ENCODE measurements at places on chromosomes 13 and 19.
A peak's percentile ranks its signal among the peaks of the same experiment; 100 is the strongest.

GRCh38 chr13:100483841-100484381 lies 104.7 kb downstream of the GGACT start:
- no peak for DNase-seq

DNA sequence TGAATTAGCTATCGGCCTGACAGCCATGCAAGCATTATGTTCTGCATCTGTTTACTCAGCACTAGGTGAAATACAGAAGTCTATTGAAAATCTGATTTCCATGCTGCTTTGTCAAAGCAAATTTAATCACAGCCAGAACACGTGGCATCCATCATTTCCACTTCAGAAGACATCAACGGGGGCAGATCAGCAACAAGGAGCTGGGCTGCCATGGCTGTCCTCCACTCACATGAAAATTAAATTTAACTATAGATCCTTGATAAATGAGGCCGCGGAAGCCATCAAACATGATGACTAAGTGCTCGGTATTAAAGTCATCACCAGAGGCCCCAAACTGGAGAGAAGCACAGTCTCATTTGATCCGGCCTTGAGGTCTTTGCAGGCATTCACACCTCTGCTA lies 443.5 kb downstream of the HS6ST3 start:
- no peak for DNase-seq

DNA sequence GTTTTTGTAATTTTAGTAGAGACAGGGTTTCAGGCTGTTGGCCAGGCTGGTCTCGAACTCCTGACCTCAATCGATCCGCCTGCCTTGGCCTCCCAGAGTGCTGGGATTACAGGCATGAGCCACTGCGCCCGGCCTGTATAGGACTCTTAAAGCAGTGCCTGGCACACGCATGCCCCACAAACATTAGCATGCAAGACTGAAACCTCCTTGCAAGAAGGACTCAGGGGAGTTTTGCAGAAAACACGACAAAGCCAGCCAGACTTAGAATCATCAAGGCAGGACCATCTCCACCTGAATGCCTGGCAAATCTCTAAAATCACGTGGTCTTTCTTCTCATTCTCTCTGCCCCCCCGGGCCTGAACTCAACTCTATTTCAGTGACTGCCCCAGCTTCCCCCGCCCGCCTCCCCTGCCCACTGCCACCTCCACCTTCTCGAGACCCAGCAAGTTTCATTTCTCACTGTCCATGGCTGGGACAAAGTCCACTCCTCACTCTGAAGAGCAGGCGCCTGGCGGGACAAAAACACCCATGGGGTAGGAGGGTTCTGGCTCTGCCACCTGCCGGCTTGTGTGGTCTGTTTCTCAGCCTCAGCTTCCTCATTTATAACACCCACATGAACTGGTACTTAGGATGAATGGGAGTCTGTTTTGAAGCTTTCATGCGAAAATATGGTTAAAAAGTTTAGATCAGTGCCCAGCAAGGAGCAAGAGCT lies 2.4 kb downstream of the TICAM1 start:
- no peak for DNase-seq

DNA sequence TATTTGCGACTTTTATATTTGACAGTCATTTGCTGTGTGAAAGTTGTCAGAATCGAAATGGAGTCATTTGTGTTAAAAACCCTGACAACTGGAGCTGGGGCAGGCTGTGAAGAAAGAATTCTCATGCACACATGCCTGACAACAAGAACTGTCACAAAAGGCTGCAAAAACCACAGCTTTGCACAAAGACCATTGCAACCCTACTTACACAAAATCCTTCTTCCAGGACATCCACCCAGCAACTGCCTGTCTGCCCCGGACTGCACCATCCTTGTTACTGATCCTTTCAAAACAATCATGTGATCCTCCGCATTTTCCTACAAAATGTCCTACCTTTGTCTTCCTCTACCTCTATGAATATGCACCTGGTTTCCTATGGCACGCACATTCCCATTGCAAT lies 66.8 kb upstream of the IRS2 start:
- DNase-seq, result no peak

- no peak for DNase-seq
Measured at GRCh38 chr19:41808663-41809566, 12.5 kb downstream of the CEACAM3 start.

DNA sequence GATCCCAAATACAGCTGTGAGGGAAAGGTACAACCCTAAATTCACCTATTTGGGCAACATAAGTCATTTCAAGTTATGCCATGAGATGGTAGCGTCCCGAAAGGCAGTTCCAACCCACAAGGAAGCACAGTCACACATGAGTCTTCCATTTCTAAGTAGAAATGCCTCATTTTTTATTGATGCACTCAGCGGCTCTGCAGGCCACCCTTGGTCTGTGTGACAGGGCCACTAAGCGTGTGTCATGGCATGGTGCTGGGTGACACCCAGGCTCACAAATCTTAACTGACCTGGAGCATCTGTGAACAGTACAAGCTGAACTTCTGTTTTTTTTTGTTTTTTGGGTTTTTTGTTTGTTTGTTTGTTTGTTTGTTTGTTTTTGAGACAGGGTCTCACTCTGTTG lies 15.1 kb downstream of the RAB20 start:
- DNase-seq, result no peak

GRCh38 chr13:93080587-93080986 lies 146.0 kb upstream of the GPC6 start:
- DNase-seq, result no peak

DNA sequence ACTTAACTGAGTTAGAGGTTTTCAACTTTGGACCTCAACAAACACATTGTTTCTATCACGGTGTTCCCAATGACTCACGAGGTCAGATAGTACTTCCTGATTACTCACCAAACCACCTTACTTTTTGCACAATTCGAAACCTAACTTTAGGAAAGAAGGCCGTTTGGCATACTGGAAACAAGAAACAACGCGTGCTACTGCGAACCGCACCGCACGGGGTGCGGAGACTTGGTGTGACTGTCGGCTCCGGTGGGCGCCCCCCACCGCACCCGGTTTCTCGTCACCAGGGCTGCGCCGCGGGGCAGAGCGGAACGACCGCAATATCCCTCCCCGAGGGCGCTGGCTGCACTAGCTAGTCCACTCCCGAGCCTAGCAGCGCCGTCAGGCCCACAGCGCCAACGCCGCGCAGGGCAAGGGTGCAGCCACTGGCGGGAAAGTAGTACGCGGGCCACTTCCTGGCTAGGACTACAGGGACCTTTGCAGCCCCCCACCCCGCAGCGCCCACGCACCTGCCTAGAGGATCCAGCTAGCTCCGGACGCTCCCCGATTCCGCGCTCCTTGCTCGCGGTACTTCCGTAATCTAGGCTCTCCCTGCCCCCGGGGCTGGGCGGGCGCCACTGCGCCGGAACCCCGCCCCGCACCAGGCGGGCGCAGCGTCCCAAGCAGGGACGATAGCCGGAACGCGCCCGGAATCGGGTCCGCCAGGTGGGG lies at the start of gene PARP4:
Gene PARP4 (minus strand): TSS at position 582 of the 711 bp plus-strand sequence. CDS start 9,002 bp downstream, outside the sequence.
- DNase-seq, result peak; percentile 55

GRCh38 chr19:13689085-13689484 lies 75.2 kb upstream of the MRI1 start:
- DNase-seq, result no peak

GRCh38 chr13:107217251-107217650 lies 649.3 kb upstream of the ARGLU1 start:
- no peak for DNase-seq

GRCh38 chr13:49932868-49933267 lies 3.3 kb downstream of the SPRYD7 start:
- DNase-seq, result no peak

GRCh38 chr13:28585561-28585960 lies 73.4 kb upstream of the POMP start:
- DNase-seq, result no peak

DNA sequence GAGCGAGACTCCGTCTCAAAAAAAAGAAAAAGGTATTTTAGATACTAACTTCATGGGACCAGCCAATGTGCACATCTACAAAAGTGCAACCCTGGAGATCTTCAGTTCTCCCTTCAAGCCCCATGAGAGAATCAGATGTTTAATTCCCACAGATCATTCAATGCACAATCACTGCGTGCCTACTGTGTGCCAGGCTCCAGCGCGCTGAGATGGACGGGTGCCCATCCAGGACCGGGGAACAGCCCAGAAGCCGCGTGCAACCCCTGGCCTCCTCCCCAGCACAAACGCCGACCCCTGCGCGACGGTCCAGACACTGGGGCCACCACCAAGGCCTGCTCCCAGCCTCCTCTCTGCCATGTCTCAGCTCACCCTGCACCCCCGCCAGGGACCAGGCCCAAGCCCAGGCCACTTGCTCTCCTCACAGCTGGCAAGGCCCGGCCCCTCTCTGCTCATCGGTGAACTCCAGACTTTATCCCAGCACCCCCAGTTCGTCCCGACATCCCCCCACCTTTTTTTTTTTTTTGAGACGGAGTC lies 5.3 kb downstream of the BTBD2 start:
- DNase-seq, result no peak

- no peak for DNase-seq
Measured at GRCh38 chr13:51091839-51092238, 19.2 kb downstream of the C13orf42 start.

DNA sequence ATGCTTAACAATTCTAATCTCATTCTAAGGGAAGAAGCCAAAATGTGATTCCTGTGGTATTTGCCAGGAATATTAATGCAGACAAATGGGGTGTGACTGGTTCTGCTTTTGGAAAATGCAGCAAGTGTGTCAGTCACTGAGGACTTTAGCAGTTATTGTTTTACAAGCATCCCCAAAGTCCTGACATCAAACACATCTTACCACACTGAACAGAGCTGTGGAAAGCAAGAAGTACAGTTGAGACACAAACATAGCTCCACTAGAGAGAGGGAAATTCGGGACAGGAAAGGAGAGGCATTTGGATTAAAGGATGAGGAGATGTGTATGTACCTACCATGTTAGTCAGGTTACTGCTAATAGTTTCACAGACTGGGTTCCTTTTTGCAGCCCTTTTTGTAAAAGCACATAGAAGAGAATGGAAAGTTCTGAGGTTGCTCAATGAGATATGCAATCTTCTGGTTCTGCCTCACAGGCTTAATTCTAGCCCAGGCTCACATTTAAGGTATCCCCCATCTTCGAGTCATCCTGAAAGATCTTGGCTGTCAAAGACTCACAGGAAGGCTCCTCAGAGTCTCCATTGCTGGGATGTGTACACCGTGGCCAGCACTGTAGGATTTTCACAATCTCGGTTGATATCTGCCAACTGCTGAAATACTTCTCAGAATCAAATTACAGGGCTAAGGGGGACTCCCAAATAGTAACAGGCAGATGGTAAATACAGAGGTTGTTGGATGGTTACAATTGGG lies 316.6 kb downstream of the DNAJC15 start:
- no peak for DNase-seq

DNA sequence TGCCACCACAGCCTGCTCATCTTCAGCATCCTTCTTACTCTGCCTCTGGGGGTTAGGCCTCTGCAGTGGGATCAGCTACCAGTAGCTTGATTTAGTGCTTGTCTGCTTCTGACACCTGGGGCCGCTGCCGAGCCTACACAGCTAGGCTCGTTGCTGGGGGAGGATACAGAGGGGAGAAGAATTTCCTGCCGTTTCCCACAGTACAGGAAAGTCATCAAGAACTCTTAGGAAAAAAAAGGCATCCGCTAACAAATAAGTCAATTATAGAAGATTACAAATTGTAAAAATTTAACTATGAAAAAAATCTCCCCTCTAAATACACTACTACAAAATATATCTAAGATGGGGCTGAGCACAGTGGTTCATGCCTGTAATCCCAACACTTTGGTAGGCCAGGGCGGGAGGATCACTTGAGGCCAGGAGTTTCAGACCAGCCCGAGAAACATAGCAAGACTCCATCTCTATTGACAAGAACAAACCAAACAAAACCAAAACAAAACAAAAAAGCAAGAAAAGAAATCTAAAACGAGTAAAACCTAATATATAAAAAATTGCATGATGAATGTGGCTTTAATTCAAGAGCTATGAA lies 26.7 kb downstream of the LATS2 start:
- DNase-seq, result no peak

DNA sequence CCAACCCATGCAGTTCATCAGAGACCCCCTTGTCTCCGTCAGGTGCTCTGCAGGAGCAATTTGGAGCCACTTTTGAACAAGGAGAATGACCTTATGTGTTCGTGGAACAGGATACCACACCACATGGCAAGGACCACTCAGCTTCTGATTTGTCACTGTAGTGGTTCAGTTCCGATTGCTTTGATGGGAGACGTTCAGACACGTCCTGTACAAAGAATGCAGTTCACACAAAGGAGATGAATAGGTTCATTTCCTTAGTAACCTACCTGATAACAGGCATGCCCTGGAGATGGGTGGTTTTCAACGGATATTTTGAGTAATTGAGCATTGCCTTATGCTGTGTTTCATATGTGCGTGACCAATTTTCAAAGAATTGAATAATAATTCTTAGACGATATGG lies 17.2 kb downstream of the FGF9 start:
- no peak for DNase-seq

- DNase-seq, result no peak
Measured at GRCh38 chr19:49119411-49120324, at the start of gene PPFIA3. TSS of gene PPFIA3 (plus strand) at chr19:49119544. CDS start at chr19:49127874, 8,330 bp downstream.

GRCh38 chr19:38434549-38435051 lies 1.1 kb downstream of the RYR1 start:
- DNase-seq, result no peak

DNA sequence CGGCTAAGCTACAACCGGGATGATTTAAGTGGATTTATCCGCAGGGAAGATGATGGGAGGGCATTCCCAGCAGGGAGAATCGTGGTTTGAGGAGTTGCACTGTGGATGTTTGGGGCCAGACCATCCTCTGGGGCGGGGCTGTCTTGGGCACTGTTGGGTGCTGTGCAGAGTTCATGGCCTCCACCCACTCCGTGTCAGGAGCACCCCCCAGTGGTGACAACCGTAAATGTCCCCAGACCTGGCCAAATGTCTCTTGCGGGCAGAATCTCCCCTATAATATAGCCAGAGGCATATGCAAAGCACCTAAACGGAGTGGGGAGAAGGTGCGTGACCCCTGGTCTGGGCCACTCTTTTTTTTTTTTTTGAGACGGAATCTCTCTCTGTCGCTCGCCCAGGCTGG lies 40.2 kb downstream of the SMIM24 start:
- DNase-seq, result no peak

- DNase-seq, result no peak
Measured at GRCh38 chr19:35256566-35256965, 7.8 kb downstream of the LSR start.

DNA sequence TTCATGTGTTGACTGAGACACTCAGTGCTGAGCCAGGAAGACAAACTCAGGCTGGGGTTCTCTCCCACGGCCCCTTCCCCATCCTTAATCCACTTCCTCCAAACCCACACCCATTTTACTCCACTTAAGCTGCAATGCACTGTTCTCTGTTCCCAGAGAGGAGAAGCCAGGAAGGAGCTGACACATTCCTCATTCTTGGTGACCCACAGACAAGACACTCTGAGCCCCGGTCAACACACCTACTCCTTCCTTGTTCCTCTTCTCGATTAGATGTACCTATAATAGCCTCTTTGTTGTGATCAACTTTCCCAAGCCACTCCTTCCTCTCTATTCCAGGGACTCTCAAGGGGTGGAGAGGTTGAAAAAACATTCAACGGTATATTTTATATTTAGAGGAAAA lies 47.1 kb downstream of the INSR start:
- DNase-seq, result no peak

DNA sequence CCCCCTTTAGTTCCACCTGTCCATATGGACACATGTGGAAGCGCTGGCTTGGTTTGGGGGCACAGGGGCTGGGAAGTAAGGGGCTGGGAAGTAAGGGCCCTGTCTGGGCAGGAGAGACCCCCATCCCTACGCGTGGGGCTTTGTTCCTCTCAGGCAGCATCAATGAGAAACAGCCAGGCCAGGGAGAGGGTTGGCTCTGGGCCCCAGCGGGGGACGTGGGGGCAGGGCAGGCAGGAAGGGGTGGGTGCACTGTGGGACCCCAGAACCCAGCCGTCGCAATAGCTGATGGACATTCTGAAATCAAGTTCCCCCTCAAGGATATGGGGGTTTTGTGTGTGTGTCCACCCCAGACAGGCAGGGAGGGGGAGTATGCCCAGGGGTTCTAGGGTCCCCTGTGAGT lies 1.2 kb downstream of the NCAN start:
- DNase-seq, result no peak
